ENCODE measurements at places on chromosomes 2 and 18.
A peak's percentile ranks its signal among the peaks of the same experiment; 100 is the strongest.

DNA sequence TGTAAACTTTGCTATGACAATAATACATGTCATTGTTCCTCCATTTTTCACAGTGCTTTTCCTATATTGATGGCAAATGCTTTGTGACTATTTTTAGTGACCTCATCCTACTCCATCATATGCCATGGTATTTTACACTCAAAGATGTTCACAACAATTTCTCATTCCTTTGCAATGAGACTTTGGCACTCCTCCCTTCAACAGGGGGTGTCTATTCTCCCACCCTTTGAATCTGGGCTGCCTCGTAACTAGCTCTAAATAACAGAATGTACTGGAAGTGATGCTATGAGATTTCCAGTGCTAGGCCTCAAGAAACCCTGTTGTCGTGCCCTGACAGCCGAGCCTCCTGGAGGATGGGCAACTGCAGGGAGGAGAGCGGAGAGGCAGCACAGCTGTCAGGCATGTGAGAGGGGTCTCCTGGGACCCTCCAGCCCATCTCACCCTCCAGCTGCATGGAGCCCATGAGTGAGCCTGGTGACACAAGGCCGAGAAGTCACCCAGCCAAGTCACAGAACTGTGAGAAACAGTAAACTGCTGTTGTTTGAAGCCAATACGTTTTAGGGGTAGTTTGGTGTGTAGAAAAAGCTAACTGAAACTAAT lies 103.1 kb upstream of the APCDD1 start:
- no peaks in the 10 kb centered on the region for H3K27me3 ChIP-seq
- no peaks in the 10 kb centered on the region for H3K36me3 ChIP-seq
- H3K4me1 ChIP-seq: peaks cover 37% of the 10 kb centered on the region
- H3K27ac ChIP-seq: no peak overlapping the region

GRCh38 chr18:43049021-43049420 lies 66.5 kb downstream of the RIT2 start:
- H3K27ac ChIP-seq: no peak overlapping the region
- H3K36me3 ChIP-seq: no peaks in the 10 kb centered on the region
- no peaks in the 10 kb centered on the region for H3K27me3 ChIP-seq
- peak; percentile 69 for ATAC-seq
- no peak overlapping the region for H3K4me3 ChIP-seq

- ATAC-seq: no peak
- no peaks in the 10 kb centered on the region for H3K36me3 ChIP-seq
- no peaks in the 10 kb centered on the region for H3K4me1 ChIP-seq
- H3K27ac ChIP-seq: no peak overlapping the region
These were observed 27.2 kb upstream of the ACYP2 start for GRCh38 chr2:54088191-54088634.

DNA sequence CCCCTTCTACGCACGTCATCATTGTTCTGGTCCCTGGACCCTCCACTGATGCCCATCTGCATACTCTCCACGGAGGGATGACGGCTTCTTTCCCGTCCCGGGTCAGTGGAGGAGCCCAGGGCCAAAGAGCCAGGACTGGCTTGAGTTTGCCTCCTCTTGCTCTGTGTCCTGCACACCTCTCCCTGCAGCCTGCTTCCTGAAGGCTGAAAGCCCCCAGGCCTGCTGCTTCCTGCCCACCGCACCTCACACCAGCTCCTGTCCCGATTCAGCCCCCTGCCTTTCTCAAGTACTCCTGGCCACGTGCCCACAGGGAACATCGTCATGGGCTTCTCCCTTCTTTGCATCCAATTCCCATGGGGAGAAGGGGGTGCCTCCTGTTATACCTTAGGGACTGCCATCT lies 7.1 kb downstream of the ADCY3 start:
- no peak for ATAC-seq
- peaks cover 11% of the 10 kb centered on the region for H3K36me3 ChIP-seq
- H3K4me3 ChIP-seq: no peak overlapping the region
- H3K27ac ChIP-seq: no peak overlapping the region
- no peaks in the 10 kb centered on the region for H3K27me3 ChIP-seq

- H3K27ac ChIP-seq: no peak overlapping the region
- H3K4me3 ChIP-seq: no peak overlapping the region
- no peaks in the 10 kb centered on the region for H3K4me1 ChIP-seq
- H3K27me3 ChIP-seq: no peaks in the 10 kb centered on the region
- H3K36me3 ChIP-seq: no peaks in the 10 kb centered on the region
- no peak for ATAC-seq
These were observed 294.4 kb downstream of the ZNF521 start for GRCh38 chr18:25057491-25058050.

DNA sequence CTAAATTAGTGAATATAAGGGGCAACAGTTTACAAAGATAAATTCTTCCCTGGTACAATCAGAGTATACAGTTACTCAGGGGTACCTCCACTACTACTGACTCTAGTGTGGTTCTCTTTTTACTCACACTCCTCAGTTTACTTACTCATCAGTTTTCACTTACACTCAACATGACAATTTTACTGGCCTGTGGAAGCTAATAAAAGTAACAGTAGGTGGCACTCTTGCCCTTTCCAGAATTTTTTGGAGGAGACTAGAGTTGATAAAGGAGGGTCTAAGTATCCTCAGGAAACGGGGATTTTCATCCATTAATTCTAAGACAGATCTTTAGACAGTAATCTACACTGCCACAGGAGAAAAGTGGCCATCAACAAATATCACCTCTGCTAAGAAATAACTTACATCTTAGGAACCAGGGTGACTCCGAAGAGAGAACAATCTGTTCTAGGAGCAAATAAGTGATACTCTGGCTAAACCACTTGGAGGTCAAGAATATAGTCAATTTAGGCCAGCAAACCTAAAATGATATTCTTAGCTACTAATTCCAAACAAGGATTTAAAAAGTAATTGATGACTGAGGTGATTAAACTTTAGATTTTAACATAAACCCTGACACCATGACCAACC lies 61.3 kb downstream of the ATL2 start:
- peaks cover 68% of the 10 kb centered on the region for H3K36me3 ChIP-seq
- ATAC-seq: peak; percentile 37
- no peak overlapping the region for H3K4me3 ChIP-seq

DNA sequence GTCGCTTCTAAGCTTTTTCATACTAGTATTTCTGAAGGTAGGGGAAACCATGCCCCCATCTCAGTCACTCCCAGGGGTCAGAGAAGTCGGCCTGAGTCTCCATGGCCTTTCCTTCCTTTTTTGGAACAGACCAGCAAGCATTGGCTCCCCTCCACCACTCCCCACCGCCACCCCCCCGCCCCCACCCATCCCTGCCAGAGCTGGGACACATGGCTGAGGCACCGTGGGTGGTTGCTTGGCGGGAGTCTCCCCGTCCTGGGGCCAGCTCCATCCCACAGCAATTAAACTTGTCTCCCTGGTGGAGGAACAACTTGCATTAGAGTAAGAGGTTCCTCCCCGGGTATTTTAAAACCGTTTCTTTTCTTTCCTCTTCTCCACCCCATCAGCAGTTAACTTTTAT lies 100.8 kb upstream of the TFPI start:
- no peaks in the 10 kb centered on the region for H3K36me3 ChIP-seq
- no peaks in the 10 kb centered on the region for H3K4me1 ChIP-seq
- H3K27ac ChIP-seq: no peak overlapping the region
- no peaks in the 10 kb centered on the region for H3K27me3 ChIP-seq

DNA sequence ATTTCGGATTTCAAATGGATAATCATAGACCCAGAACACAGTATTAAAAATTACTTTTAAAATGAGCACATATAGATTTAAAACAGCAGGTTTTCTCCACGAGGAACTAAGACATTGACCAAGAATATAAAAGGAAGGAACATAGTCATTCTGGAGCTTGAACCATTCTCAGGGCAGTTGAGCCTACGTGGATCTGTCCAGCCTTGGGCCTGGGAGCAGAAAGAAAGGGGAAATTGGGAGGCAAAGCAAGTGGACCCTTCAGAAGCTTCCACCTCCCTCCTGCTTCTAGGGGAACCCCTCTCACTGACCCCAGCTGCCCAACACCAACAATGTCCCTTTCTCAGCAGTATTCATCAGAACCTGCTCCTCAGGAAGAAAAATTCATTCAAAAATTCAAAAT lies 31.4 kb upstream of the TTC39C start:
- H3K27me3 ChIP-seq: no peaks in the 10 kb centered on the region
- H3K27ac ChIP-seq: peak overlapping the region; percentile 82
- H3K4me3 ChIP-seq: no peak overlapping the region
- no peaks in the 10 kb centered on the region for H3K36me3 ChIP-seq

GRCh38 chr18:76616373-76616772 lies 121.3 kb upstream of the ZNF516 start:
- no peaks in the 10 kb centered on the region for H3K4me1 ChIP-seq
- no peaks in the 10 kb centered on the region for H3K27me3 ChIP-seq
- H3K36me3 ChIP-seq: no peaks in the 10 kb centered on the region
- no peak overlapping the region for H3K4me3 ChIP-seq

GRCh38 chr2:172472446-172473033 lies 45.2 kb downstream of the ITGA6 start:
- H3K27me3 ChIP-seq: peaks cover 9% of the 10 kb centered on the region
- no peaks in the 10 kb centered on the region for H3K4me1 ChIP-seq
- no peak overlapping the region for H3K4me3 ChIP-seq
- no peak for ATAC-seq

- H3K36me3 ChIP-seq: no peaks in the 10 kb centered on the region
- no peak overlapping the region for H3K4me3 ChIP-seq
- no peaks in the 10 kb centered on the region for H3K27me3 ChIP-seq
- no peaks in the 10 kb centered on the region for H3K4me1 ChIP-seq
- ATAC-seq: no peak
These were observed 228.7 kb downstream of the IKZF2 start for GRCh38 chr2:212922701-212923100.

- ATAC-seq: no peak
- H3K4me1 ChIP-seq: no peaks in the 10 kb centered on the region
- H3K36me3 ChIP-seq: no peaks in the 10 kb centered on the region
- H3K27ac ChIP-seq: no peak overlapping the region
- no peak overlapping the region for H3K4me3 ChIP-seq
These were observed 71.5 kb downstream of the SNTG2 start for GRCh38 chr2:1022178-1022577.

Measured in gastroesophageal sphincter (tissue), 4 donors.